ENCODE measurements at places on chromosomes 6 and 20. TPM values are rescaled to one million over a fixed set of nuclear protein-coding genes. Genes with fewer than 3 reads are reported as not detected.
A peak's percentile ranks its signal among the peaks of the same experiment; 100 is the strongest.

The WFDC2 gene
- 99.1 TPM for polyA plus RNA-seq

The PAK5 gene
- 0.56 TPM for polyA plus RNA-seq

The OOEP gene
- polyA plus RNA-seq: not detected

The ARFGEF3 gene
- 1.1 TPM for polyA plus RNA-seq

The GSTA2 gene
- 383 TPM for polyA plus RNA-seq

The BPIFB4 gene
- polyA plus RNA-seq: not detected

DNA sequence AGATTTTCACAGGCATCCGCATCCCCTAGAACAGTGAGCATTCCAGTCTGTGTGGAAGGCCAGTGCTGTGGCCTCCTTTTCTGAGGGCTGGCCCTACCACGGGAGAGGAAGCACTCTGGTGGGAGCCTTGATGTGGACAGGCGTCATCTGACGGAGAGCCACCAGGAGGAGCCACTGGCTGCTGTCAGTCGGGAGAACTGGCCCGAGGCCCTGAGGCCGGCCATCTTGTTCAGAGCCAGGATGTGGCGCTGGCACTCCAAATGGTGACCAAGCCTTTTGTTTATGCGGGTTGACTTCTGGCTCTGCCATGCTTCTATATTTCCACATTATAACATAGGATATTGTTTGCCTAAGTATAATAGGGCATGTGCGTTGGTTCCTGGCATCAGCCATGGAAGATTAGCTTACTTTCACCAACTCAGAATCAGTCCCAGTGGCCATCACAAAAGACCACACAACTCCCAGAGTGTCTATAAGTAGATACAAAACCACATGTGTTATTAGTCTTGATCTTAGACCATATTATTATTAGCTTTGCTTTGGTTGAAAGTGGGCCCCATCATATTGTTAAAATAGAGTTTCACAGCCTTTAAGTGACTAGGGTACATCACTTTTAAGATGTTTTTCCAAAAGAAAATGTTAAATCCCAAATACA lies 273.9 kb upstream of the TAB2 start:
- peak; percentile 37 for DNase-seq

- no peak for DNase-seq
Measured at GRCh38 chr20:39309458-39309857, 347.3 kb downstream of the DHX35 start.

DNA sequence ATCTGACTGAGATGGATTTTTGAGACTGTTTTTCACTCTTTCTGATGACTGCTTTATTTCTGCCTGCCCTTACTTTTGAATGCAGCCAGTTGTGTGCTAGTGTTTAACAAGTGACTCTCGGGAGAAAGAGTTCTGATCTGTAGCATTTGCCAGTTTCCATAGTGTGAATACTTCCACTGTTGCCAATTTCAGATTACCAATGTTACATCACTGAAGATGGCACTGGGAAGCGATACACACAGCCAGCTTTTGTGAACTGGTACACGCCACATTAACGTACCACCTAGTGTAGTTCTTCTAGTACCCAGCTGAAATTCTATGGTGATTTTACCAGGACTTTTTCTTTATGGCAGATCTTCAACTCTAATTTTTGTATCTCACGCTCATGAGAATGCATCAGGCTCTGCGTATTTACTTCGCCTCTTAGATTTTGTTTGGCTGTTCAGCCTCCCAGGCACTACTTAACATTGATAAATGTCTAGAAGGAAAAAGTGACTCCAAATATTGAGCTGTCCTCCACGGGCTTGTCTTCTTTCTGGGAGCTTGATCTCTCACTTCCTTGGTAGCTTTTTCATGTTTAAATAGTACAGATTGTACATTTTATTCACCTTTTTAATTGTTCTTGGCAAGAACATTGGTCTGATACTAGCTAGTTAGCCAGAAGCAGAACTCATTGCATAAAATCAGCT lies 521.6 kb upstream of the SOX4 start:
- DNase-seq: no peak

GRCh38 chr6:11847515-11848345 lies 69.1 kb upstream of the ADTRP start:
- peak; percentile 20 for DNase-seq

GRCh38 chr20:46520976-46521579 lies 7.7 kb upstream of the ZNF334 start:
- DNase-seq: peak; percentile 75

- DNase-seq: no peak
Measured at GRCh38 chr6:54099225-54099624, 12.0 kb upstream of the MLIP start.

GRCh38 chr6:36350082-36350481 lies 13.4 kb upstream of the BNIP5 start:
- no peak for DNase-seq

DNA sequence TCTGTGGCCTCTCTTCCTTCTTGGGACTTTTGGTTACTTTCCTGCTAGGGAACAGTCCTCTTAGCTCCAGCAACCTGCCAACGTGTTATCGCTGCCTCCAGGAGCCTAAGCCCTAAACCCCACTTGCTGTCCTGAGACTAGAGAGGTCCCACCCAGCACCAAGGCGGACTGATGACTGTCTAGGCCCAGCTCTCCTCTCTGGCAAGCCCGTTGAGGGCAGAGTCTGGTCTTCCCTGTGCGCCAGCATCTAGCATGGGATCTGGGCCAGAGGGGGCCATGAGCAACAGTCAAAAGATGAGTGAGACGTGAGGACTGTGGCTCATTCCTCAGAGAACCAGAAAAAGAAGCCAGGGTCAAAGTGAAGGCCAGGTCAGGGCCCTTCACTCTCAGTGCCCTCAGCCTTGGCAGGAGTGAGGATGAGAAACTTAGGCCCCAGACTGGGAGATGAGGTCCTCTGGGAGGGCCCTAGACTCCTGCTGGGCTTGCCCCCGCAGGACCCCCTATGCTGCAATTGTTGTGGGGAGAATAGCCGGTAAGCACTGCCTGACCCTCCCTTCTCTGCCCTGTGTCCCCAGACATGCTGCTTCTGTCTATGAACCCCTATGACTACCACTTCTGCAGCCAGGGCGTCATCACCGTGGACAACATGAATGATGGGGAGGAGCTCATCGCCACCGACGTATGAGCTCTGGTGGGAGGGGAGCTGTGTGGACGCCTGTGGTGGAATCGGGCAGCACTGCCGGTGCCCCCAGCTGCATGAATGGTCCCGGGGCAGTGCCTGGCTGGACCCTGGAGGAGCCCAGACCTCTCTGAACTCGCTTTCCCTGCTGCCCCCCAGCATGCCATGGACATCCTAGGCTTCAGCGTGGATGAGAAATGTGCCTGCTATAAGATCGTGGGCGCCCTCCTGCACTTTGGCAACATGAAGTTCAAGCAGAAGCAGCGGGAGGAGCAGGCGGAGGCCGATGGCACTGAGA lies 30.9 kb downstream of the MYH7B start:
- no peak for DNase-seq

DNA sequence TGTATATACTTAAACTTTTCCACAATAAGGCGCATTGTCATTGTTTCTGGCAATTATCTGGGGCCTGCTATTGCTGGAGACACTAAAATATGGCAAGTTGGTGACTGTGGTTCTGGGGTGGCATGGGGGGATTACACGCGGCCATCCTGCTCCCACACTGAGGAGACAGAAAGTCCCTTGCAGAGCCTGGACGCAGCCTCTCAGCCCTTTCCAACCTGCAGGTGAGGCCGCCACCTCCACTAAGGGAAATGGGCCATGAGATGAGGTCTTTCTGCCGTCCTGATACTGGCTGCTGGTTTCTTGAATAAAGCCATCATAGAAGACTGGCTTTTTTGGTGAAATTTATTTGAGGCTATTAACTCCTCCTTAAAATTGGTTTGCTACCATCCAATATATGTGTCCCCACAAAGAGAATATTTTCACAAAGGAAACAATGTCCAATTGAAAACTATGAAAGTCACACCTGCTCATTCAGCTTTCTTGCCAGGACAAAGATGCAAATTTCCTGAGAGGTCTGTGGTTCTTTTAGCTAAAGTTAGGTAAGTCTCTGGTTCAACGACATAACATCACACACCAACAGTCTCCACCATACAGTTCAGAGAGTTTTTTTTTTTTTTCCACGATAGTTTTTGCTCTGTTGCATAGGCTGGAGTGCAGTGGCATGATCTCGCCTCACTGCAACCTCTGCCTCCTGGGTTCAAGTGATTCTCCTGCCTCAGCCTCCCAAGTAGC lies 13.0 kb downstream of the TXNDC5 start:
- no peak for DNase-seq

DNA sequence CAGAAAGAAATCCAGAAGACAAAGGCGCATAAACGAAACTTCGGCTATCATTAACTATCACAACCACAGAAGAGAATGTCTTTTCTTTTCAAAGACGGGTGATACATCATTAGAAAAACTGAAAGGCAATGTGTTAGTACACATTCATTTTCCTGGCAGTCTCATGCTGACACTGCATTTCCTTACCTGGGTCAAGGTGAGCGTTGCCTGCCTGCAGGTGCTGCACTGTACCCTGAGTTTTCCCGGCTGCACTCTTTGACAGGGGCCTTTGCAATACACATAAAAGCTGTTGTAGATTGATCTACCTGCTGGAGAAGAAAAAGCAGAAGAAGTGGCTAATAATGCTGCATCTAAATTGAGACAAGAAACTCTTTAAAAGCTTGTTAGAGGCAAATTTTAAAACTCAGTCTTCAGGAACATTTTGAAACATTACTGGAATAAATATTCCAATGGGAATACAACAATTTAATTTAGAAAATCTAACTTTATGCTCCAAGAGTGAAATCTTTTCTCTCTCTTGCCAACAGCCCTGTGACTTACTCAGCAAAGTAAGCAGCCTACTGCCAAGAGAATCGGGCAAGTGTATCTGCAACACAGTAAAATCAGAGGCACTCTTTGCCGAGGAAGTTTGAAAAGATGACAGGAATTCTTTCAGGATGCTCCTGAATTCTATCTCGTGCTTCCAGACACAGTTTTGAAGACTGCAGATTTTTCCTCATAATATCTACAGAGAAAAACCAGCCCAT lies 526.4 kb downstream of the PRKN start:
- no peak for DNase-seq

DNA sequence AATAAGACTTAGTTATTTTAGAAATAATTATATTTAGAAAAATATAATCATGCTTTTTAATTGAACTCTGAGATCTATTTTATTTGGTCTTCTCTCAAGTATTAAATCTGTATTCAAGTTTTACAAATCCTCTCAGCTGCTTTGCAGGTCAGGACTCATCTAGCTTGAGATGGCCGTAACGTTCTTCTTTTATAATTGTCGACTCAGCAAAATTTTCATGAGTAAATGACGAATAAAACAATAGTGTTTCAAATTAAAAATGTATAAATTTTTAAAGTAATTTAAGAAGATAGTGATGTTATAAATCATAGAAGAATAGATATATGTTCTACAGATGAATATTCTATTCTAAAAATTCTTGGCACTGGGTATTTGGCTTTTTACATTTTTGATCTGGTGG lies 957.1 kb upstream of the EYS start:
- no peak for DNase-seq

GRCh38 chr6:44435500-44435899 lies 48.0 kb downstream of the CDC5L start:
- DNase-seq: no peak

GRCh38 chr6:40999569-40999968 lies 39.5 kb downstream of the UNC5CL start:
- peak; percentile 63 for DNase-seq

DNA sequence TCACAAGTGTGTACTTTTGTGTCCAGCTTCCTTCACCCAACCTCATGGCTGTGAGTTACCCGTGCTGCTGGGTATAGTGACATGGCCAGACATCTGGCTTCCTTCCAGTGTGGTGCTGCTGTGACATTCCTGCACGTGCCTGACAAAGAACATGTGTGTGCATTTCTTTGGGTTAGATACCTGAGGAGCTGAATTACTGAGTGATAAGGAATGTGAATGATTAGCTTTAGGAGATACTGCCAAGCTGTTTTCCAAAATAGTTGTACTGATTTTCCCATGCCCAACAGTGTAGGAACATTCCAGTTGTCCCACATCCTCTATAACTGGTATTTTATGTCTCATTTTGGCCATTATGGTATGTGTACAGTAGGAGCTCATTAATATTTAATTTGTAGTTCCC lies 132.5 kb downstream of the PREX1 start:
- DNase-seq: peak; percentile 48

DNA sequence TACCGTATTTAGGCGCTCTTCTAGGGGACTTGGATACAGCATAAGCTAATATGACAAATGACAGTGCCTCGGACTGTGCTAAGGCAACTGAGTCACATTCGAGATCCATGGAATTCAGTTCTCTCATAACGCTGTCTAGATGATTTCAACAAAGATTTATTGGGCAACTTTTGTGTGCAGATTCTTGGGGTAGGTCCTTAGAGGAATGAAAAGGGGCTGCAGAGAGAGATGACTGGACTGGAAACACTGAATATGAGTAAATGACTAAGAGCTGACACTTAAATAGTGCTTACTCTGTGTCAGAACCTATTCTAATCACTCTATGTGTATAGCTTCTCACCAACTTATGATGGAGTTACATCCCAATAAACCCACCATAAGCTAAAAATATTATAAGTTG lies 36.4 kb upstream of the MARCKS start:
- DNase-seq: no peak

- DNase-seq: no peak
Measured at GRCh38 chr20:53921443-53921973, 148.9 kb downstream of the BCAS1 start.

DNA sequence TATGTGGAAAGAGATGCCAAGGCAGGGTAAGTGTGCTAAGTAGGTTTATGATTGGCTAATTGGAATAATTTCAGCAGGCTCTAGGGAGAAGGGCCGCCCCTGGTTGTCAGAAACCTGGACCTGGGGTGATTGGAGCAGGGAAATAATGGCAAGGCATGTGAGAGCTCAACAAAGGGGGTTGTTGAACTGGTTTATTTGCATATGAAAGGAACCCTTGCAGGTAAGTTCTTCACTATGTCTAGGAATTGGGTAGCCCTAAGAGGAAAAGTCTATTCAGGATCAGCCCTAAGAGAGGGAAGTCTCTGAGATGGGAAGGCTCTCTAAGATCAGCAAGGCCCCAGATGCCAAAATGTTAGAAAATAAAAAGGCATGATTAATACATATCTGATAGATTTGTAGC lies 175.4 kb upstream of the PRND start:
- DNase-seq: no peak

GRCh38 chr6:10414756-10415616 lies at the start of gene TFAP2A:
Gene TFAP2A (minus strand): TSS chr6:10415074. CDS start chr6:10414991, 83 bp downstream.
- peak; percentile 63 for DNase-seq

GRCh38 chr6:61751986-61752385 lies 534.0 kb downstream of the KHDRBS2 start:
- DNase-seq: no peak

DNA sequence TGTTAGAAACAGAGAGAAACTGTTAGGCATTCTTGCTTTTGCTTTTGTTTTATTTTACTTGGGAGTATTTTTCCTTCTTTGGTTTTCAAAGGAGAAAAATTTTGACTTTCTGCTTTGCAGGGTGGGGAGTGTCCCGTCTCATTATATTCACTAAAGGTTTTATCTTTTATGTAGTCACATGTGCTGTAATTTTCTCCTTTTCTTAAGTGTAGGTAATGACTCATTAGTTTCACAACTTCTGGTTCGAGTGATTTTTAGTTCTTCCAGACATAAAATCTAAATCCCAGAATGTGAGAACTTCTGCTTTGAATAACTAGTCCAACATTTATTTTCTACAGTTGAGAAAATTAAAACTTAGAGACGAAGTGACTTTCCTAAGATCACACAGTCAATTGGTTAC lies 37.7 kb downstream of the ADGRF1 start:
- DNase-seq: no peak
